Stimulated activated CD4-positive, alpha-beta T cell treated with anti-CD3 and anti-CD28 coated beads, Interleukin-2, amount 100 ng/mL, for 4 hours (primary cell): ENCODE measurements at places on chromosomes 13 and 19.

DNA sequence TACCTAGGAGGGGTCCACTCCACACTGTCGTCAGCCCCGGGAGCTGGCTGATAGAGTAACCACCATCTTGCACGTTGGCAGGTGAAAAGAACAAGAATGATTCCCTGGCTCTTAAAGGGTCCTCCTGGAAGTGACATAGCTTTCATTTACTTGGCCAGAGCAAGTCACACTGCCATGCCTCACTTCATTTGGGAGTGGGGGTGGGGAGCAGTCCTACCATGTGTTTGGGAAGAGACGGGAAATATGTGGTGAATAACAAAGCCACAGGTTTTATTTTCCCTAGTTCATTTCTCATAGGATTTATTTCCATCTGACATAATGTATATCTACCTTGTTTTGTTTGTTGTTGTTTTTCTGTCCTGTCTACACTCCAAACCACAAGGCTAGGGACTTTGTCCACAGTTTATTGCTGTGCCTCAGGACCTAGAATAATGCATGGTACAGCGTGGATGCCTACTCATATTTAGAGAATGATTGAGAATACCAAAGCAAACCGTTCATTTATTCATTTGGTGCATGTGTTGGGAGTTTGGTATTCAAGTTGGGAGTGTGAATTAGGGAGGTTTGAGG, 26.8 kb downstream of the UBAC2 start:
- DNase-seq = no peak

DNA sequence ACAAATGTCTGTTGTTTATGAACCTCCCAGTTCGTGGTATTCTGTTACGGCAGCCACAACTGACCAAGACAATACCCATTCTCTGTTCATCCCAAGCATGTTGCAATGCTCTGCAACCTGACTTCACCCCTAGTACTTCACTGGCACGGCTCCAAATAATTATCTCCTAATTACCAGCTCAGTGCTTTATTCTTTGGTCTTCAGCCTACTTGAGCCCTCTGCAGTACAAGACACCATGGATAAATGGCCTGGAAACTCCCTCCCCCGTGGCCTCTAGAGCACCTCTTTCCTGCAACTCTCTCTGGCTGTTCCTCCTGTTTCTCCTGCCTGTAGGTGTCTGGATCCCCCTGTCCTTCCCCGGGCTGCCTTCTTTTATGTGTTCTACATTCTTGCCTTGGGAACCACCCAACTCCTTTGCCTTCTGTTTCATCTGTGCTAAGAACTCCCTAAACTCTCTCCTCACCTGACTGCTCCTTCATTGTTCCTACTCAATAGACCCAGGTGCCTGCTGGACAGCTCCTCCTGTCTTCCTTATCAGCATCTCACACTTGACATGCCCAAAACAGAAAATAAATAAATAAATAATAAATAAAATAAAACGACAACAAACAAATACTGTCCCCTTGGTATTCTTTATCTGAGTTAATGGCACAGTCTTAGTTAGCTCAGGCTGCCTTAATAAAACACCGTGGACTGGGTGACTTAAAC, 200.4 kb upstream of the IPO5 start:
- no peak for DNase-seq

DNA sequence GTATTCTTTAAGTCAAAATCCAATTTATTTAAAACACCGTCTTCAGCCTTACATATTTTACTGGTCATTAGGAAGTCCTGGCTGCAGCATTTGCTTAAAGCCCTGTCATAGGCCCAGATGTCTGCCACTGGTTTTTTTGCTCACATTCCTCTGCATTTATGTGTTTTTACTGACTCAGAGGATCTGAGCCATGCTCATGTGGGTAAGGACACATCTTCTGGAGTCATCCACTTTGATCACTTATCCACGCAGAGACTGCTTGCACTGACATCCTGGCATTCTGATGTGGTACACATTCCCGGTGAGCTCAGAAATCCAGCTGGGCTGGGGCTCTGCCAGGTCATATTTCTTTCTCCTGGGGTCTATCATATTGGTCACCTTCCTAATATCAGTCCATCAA, 531.7 kb upstream of the ARGLU1 start:
- DNase-seq = no peak

- DNase-seq = no peak
Observed at GRCh38 chr19:5098646-5099045, 129.7 kb downstream of the KDM4B start.

DNA sequence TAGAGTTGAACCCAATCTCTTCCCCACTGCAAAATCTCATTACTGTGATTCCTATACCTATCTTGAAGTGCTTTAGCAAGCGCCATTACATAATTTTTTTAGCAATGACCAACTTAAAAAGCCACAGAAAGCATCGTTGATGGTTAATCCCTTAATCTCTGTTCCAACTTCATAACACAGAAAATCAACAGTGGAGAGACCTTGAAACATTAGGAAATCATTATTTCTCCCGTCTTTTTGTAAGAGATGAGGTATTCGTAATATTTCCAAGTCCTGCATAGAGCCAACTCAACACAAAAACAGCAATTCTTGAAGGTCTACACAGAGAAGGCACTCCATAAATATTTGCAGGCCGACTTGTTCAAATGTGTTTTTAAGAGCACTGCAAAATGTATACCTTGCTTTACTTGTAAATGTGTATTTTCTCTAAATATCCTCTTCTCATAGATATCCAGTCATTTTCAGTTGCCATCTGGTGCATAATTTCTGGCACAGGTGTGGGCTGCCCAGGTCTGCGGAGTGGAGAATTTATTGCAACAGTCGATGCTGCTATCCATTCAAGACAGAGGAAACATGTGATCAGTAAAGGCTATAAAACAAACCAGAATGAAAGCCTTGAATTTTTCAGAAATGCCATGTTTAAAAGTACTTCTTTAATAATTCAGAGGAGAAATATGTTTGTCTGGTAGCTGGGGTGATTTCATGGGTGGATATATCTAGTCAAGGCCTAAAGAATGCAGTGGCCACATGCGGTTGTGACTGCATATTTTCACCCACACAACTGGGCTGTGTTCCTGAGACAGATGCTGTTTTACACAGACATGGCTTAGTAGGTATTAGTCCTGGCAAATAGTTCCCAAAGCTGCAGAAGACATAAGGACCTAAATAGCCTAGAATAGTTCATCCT, 234.3 kb upstream of the STARD13 start:
- no peak for DNase-seq

GRCh38 chr13:75372517-75372916, 109.5 kb downstream of the TBC1D4 start:
- no peak for DNase-seq

- no peak for DNase-seq
Observed at GRCh38 chr19:31280287-31281006, 68.8 kb downstream of the TSHZ3 start.

DNA sequence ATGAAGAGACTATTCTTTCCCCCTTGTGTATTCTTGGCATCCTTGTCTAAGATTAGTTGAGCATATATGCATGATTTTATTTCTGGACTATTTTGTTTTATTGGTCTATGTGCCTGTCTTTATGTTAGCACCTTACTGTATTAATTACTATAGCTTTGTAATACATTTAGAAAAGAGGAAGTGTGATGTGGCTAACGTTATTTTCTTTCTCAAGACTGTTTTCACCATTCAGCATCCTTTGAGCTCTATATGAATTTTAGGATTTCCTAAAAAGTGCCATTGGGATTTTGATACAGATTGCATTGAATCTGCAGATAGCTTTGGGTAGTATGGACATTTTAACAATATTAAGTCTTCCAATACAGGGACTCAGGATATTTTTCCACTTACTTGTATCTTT, 37.5 kb upstream of the PCDH20 start:
- no peak for DNase-seq

DNA sequence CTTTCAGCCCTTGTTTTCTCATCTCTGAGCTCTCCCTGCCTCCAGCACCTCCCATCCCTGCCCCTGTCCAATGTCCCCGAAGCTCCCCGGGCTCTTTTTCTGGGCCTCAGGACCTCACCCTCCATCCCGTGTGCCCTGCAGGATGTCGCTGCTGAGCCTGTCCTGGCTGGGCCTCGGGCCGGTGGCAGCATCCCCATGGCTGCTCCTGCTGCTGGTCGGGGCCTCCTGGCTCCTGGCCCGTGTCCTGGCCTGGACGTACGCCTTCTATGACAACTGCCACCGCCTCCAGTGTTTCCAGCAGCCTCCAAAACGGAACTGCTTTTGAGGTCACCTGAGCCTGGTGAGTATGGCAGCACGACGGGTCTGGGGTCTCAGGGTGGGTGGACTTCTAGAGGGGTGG, 51.1 kb upstream of the CYP4F8 start:
- DNase-seq = no peak

GRCh38 chr13:92807966-92808365, 418.6 kb upstream of the GPC6 start:
- DNase-seq = no peak

GRCh38 chr13:25375727-25376358, 4.1 kb downstream of the ATP8A2 start:
- no peak for DNase-seq

DNA sequence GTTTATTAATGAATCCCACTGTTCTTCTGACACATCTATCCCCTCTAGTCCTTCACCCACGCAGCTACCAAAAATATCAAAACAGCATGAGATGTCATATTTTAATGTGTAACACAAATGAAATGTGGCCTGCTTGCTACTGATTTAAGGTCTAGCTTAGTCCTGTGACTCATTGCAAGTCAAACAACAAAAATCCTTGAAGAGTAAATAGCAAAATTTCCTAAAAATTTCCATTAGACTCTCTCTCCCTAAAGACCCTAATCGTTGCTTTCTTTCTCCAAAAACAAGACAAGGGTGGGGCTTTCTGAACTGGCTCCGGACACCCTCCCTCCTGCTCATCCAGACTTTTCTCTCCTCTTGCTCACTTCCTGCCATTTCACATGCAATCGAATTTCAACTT, 99.9 kb upstream of the IPO5 start:
- no peak for DNase-seq

DNA sequence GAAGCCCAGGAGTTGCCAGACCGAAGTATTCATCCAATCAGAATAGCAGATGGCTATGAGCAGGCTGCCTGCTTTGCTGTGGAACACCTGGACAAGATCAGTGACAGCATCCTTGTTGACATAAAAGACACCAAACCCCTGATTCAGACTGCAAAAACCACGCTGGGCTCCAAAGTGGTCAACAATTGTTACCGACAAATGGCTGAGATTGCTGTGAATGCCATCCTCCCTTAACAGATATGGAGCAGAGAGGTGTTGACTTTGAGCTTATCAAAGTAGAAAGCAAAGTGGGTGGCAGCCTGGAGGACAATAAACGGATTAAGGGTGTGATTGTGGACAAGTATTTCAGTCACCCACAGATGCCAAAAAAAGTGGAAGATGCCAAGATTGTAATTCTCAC, 250.3 kb upstream of the OBI1 start:
- DNase-seq = no peak

DNA sequence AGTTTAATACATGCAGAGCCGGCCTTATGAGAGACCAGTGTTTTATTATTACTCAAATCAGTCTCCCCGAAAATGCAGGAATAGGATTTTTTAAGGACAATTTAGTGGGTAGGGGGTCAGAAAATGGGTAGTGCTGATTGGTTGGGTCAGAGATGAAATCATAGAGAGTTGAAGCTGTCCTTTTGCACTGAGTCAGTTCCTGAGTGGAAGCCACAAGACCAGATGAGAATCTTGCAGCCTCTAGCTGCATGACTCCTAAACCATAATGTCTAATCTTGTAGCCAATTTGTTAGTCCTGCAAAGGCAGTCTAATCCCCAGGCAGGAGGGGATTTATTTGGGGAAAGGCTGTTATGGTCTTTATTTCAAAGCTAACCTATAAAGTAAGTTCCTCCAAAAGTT, 1163.9 kb downstream of the DIAPH3 start:
- no peak for DNase-seq

- no peak for DNase-seq
Observed at GRCh38 chr13:43584751-43585150, 202.0 kb downstream of the ENOX1 start.

- no peak for DNase-seq
Observed at GRCh38 chr13:107252021-107252420, 684.1 kb upstream of the ARGLU1 start.

- no peak for DNase-seq
Observed at GRCh38 chr19:2415973-2416319, 11.4 kb downstream of the TIMM13 start.

DNA sequence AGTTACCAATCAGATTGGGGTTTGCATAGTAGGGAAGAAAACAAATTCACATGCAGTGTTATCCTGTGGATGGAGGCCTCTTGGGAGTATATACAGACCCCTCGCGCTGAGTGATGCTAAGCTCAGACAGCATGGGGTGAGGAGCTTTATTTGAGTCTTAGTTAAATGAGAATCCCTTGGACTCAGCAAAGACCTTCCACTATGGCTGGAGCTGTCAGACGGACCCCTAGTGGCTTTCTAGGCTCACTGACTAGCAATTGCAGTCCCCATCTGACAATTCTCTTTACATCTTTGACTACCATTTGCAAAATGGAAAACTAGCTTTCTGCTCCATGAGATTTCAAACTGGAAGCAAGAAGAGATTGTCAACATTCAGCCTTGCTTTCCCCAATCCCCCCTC, 90.4 kb downstream of the STOML3 start:
- DNase-seq = no peak
